Osteoblast (primary cell): ENCODE measurements at places on chromosomes 7 and 10. TPM values are rescaled to one million over a fixed set of nuclear protein-coding genes. Genes with fewer than 3 reads are reported as not detected.

The HYAL4 gene
- not detected in 2 replicates for total RNA-seq

GRCh38 chr10:91162050-91162494 lies 58.4 kb upstream of the PCGF5 start:
- peak; percentile 83 for DNase-seq

DNA sequence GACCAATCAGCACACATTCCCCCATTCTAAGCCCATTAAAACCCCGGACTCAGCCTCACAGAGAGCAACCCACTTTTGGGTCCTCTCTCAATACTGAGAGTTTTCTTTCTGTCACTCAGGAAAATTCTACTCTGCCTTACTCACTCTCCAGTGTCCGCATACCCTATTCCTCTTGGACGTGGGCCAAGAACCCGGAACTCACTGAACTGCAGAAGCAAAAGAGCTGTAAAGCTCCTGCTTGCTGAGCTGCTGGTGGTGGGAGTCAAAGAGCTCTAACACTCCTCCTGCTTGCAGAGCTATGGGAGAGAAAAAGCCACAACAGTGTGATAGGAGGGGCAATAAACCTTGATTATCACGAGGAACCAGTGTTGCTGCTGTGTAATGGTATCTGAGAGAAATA lies 386.9 kb downstream of the POM121L12 start:
- no peak for DNase-seq

GRCh38 chr7:55052081-55052480 lies 33.3 kb downstream of the EGFR start:
- DNase-seq = no peak

GRCh38 chr10:132977076-132977475 lies 34.7 kb upstream of the CFAP46 start:
- DNase-seq = peak; percentile 66
